Activated T-cell treated with anti-CD3 and anti-CD28 coated beads, Interleukin-2, amount 50 U/mL, for 24 hours (primary cell): ENCODE measurements at places on chromosomes 5 and 9.

- DNase-seq: no peak
Measured at GRCh38 chr5:111488353-111488752, 24.0 kb downstream of the STARD4 start.

DNA sequence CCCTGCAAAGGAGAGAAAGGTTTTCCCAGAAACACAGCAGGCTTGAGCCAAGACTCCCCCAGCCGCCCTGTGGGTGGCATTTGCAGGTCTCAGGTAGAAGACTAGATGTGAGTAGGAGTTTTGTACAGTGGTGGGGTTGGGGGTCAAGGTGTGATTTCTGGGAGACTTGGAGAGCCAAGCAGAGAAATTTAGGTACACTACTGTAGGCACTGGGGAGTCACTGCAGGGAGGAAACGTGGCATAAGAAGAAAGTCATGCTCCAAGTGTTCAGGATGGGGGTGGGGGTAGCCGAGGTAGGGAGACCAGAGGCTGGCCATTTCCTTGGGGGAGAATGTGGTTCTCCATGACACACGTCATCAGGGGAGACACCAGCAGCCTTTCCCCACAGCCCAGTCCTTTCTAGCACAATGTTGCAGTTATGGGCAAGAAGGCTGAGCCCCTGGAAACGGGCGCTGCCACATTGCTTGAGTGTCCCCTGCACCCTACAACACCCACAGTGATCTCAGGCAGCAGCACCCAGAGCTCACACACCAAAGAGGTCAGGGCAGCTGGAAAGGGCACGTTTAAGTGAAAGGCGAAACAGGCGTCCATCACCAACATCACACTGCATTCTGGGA lies 210.5 kb downstream of the FSTL4 start:
- DNase-seq: peak; percentile 21

DNA sequence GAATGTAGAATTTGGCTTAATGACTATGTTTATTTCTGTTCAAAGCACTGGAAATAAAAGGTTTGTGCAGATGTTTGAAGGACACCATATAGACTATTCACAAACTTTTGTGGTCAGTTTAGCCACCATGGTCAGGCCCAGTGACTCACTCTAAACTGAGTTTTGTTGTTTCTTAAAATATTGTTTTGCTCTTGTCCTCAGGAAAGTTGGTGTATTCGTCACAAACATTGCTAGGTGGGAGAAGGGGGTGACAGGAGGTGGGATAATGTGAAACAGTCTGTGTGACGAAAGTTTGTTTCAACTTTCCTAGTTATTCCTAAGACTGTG lies 35.0 kb upstream of the LIFR start:
- no peak for DNase-seq

GRCh38 chr5:55278778-55279177 lies 28.7 kb downstream of the DHX29 start:
- DNase-seq: no peak

DNA sequence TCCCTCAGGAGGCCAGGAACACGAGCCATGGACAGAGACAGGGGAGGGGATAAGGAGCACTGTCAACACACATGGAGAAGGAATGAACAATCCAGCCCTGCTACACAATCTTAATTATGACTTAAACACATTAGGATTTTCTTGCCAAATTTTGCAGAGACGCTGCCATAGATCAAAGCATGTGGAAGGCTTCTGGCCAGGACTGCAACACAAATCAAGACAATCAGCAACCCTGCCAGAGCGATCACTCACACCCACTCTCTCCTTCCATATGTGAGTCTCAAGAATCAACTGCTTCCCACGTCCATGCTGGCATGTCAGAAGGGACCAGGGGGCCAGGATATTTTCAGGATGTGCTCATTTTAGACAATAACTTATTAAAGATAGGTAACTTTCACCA lies 85.6 kb downstream of the ROR2 start:
- no peak for DNase-seq

- DNase-seq: peak; percentile 57
Measured at GRCh38 chr9:124254261-124254682, 3.5 kb upstream of the NEK6 start.

- DNase-seq: no peak
Measured at GRCh38 chr9:100222674-100223073, 123.6 kb downstream of the INVS start.

GRCh38 chr9:38141746-38142591 lies 72.9 kb upstream of the SHB start:
- DNase-seq: no peak

GRCh38 chr9:106445107-106445506 lies 417.9 kb upstream of the ZNF462 start:
- DNase-seq: no peak
